Stimulated activated CD8-positive, alpha-beta memory T cell treated with anti-CD3 and anti-CD28 coated beads, Interleukin-7, amount 100 ng/mL, for 24 hours (primary cell): ENCODE measurements at places on chromosomes 1 and 21.

GRCh38 chr21:38956856-38957571, 151.3 kb downstream of the ETS2 start:
- no peak for DNase-seq

DNA sequence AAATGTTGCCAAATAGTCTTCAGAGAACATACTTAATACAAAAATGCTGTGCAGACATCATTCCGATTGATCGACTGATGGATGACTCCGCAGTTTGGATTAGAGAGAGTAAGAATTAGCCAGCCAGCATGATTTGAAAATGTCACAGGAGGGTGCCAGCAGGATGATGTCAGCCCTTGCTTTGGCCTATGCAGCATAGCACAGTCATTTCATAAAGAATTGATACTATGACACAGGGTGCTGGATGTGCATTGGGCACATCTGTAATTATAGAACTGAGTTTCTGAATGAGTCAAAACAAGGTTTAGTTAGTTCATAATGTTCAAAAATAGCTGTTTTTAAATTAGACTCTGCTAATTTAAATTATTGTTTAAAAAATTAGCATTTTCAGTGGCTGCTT, 21.6 kb upstream of the TRAF5 start:
- DNase-seq: no peak

- no peak for DNase-seq
Observed at GRCh38 chr1:61301824-61302657, 219.7 kb downstream of the NFIA start.

DNA sequence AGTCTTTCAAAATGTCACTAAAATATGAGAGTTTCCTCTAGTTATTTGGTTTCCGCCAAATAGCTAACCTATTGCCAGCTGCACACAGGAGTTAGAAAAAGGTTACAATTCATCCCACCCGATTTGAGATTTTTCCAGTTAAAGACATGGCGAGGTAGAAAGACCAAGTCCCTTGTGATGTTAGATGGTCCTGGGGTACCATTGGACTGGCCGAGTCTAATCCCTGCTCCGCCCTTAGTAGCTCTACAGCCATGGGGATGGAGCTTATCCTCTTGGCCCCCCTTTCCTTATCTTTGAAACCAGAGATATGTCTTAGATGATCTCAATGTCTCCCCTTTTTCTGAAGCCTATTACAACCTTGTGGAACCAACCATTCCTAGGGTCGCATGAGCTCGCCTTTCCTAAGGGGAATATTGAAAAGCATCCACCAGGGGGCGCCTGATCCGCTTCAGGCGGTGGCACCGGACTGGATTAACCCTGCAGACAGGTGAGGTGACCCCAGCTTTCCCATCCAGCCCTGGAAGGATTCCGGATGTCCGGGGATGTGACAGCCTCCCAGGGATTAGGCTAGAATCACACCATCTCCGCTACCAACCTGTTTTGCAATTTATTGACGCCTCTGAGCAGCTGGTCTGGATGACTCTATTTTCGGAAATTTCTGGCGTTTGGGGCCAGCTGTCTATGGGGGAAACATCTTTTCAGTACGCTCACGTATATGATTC, 68.3 kb upstream of the SIM2 start:
- peak; percentile 39 for DNase-seq

DNA sequence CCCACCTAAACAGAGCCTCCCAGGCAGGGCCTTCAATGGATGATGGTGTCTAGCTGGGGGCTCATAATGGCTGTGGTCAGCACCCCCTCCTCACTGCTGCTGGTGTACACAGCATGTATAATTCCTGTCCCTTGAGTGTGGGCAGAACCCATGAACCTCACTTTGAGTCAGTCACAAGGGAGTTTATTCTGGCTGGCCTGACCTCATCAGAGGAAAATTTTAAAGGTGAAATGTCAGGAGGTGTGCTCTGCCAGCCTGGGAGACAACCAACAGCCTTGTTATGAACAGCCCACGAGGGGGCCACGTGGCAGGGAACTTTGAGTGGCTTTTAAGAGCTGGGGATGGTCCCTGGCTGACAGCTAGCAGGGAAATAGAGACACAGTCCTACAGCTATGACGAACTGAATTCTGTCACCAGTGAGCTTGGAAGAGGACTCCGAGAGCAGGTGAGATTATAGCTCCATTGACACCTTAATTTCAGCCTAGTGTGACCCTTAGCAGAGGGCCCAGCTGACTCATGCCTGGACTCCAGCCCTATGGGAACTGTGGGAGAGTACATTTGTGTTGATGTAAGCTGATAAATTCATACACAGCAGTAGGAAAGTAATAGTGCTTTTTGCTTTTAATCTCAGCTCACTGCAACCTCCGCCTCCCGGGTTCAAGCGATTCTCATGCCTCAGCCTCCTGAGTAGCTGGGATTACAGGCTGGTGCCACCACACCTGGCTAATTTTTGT, 73.5 kb upstream of the RUNX3 start:
- no peak for DNase-seq

- no peak for DNase-seq
Observed at GRCh38 chr21:45950740-45951515, 30.6 kb upstream of the COL6A1 start.
